ENCODE measurements at places on chromosomes 2 and 18.

- DNase-seq = no peak
These were observed 24.5 kb downstream of the CYP27A1 start for GRCh38 chr2:218806346-218806978.

GRCh38 chr18:55983433-55983832 is 395.4 kb upstream of the TCF4 start:
- DNase-seq = no peak

DNA sequence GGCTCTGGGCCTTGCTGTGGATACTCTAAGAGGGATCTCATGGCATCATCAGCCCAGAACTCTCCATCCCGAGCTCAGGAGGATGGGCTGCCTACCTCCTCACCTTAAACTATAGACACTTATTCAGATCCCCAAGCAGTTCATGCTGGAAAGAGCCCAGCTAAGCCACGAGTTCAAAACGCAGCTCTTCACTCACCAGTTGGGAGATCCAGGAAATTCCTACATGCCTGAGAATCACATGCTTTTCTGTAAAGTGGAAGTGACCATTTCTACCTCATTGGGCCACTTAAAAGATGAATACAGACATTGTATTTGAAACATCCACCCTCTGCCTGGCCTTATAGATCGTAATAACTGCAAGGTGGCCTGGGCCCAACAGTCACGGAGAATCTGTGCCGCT is 6.6 kb downstream of the ATOH8 start:
- no peak for DNase-seq

GRCh38 chr2:160794926-160795325 is 301.3 kb upstream of the RBMS1 start:
- DNase-seq = no peak

- no peak for DNase-seq
These were observed 505.0 kb upstream of the ID2 start for GRCh38 chr2:8176887-8177286.

- no peak for DNase-seq
These were observed 79.0 kb downstream of the ACVR2A start for GRCh38 chr2:147923846-147924245.

DNA sequence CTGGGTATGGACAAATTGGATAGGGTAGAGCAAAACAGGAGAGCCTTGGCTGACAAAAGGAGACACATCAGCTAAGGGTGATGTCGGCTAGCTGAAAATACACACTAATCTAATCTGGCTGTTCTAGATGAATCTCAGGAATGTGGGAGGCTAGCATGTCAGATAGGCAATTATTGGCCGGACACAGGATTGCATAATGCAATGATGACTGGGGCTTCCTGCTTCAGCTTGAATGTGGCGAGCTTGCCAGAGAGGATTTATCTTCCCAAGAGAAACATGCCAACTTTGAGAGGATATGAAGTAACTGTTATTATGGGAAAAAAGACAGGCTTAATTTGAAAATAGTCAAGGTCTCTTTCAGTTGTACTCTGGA is 102.4 kb downstream of the TRIB2 start:
- DNase-seq = no peak

- no peak for DNase-seq
These were observed 980 bp downstream of the OBSL1 start for GRCh38 chr2:219570194-219570923.

DNA sequence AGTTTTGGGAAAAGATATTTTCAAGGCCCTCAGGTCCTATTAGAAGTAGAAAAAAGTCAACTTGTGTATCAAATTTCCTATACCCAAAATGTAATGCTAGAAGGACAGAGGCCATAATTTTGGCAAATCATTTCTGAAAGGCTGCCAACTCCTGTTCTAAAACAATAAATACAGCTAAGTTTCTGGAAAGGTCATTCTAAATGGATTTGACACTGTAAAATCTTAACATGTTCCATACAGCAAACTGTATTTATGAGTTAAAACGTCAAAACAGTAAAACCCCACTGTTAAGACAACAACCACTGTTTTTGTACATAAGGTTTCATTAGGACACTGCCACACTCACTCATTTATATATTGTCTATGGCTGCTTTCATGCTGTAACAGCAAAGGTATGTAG is 9.7 kb downstream of the FAM98A start:
- no peak for DNase-seq

GRCh38 chr2:227124811-227125210 is 39.2 kb downstream of the COL4A4 start:
- no peak for DNase-seq

GRCh38 chr2:48849770-48850169 is 94.2 kb upstream of the LHCGR start:
- no peak for DNase-seq

- no peak for DNase-seq
These were observed 99.5 kb downstream of the TCF4 start for GRCh38 chr18:55488473-55488872.

Measured in stimulated activated CD4-positive, alpha-beta T cell treated with anti-CD3 and anti-CD28 coated beads, Interleukin-1b, Interleukin-23, amount 100 ng/mL, for 1 hour (primary cell).